ENCODE measurements at places on chromosomes 3 and 15. TPM values are rescaled to one million over a fixed set of nuclear protein-coding genes. Genes with fewer than 3 reads are reported as not detected.

The SLC22A14 gene
- total RNA-seq = 0.14 TPM

The SPINK8 gene
- not detected for total RNA-seq

The SPATA12 gene
- 0.16 TPM for total RNA-seq

The FOXL2 gene
- total RNA-seq = 1.8 TPM

The U2SURP gene
- 131 TPM for total RNA-seq

The THAP10 gene
- total RNA-seq = 1.9 TPM

The CSK gene
- total RNA-seq = 62.8 TPM

All from Caco-2 (cell line).